ENCODE measurements at places on chromosomes 5 and 9.

DNA sequence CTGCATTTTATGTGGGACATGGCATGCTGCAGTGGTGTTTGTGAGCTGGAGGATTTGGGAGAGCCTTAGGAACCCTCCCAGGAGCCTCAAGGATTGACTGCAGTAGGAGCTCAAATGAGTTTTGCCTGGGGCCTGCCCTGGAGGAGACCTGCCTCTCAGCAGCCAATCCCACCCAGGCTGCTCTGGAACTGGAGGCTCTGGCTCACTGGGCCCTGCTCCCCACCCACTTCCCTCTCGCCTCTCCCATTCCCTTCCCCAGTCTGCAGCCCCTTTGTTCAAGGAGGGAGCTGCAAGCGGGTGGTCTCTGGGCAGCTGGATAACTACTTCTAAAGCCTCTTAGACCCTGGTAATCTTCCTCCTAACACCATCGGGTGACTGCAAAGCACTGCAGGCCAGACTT, 24.2 kb downstream of the KCNIP1 start:
- no peak for DNase-seq

GRCh38 chr5:1062761-1063568, 48.9 kb downstream of the SLC12A7 start:
- no peak for DNase-seq

DNA sequence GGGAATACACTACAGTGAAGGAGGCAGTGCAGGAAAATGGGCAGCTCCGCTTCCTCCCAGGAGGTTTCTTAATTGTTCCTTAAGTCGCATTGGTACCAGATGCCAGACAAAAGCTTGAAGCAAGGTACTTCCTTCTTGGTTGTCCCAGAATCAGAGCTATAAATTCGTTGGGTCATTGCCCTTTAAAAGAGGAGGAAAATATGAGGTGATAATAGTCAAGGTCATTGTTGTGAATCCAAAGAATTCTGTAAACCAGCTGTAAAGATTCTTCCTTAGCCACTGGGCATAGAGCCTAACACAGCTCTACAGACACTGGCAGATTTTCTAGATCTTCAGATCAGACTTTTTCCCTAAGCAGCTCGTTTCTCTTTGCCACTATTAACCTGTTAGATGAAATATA, 444.1 kb upstream of the TLE4 start:
- no peak for DNase-seq

GRCh38 chr5:156036640-156037039, 290.3 kb upstream of the SGCD start:
- no peak for DNase-seq
